ENCODE measurements at places on chromosomes 16 and 17.
A peak's percentile ranks its signal among the peaks of the same experiment; 100 is the strongest.

- DNase-seq = no peak
These were observed 374.8 kb downstream of the ZFHX3 start for GRCh38 chr16:72673118-72673517.

DNA sequence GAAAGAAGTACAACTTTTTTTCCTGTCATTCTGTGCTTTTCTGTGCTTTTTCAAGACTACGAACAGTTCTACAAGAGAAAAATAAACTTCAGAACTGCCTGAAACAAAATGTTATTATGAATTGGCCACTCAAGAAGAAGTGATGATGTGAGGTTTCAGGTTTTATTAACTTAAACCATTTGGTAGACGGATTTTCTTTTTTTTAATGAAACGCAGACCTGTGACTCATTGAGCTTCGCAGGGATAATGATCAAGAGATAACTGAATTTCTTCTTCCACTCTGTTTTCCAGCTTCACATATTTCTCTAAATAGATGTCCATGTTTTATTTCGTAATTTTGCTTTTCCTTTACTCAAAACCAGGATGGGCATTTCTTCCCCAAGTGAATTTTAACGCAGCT, 32.7 kb downstream of the AIPL1 start:
- peak; percentile 68 for DNase-seq

DNA sequence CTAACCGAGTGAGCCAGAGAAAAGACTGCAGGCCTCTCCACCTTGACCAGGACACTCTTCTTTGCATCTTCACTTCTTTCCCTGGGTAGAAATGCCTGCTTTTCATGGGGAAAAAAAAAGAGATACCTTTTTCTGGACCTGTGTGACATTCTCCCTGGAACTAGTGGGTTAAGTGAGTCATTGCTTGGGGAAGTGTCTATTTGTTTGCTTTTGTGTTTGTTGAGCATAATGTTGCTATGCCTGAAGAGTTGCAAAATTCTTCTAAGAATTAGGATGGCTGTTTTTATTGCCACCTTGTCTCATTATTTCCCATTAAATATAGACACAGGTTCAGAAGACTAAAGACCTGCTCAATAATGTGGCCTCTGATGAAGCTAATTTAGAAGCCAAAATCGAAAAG, 18.8 kb downstream of the CLUAP1 start:
- DNase-seq = no peak

DNA sequence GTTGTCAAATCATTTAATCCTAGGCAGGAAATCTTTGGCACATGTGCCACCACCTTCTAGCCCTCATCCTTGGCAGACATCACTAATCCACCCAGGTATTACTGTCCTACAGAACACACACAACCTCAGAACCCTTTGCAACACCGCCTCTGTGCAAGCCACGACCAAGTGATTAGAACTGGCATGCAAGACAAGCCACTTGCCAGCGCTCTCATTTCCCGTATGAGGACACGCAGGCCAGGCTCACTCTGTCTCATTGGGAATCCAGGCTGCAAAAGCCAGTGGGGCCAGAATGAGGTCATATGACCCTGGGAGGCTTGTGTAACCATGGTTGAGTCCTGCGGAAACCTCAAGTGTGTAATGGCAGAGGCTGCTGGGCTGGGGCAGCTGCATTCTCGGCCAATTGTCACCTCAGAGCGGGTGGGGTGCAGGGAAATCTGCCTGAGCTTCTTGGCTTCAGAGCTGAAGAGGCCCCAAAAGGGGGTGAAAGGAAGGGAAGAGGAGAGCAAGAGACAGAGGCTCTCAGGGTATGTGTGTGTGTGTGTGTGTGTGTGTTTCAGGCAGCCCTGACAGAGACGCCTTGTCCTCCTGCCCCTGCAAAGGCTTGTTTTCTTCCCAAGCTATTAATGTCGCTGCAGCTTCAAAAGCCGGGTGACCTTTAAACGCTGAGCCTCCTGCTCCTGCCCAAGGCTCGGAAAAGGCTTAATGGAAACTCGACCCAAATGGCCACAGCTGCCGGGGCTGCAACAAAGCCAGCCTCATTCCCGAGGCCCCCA, 43.2 kb upstream of the MRPS23 start:
- DNase-seq = peak; percentile 99

Data from EH (cell line).